ENCODE measurements at places on chromosomes 12 and 14.

- DNase-seq: peak; percentile 47
Measured at GRCh38 chr14:91399868-91400640, 17.6 kb downstream of the CCDC88C start.

- no peak for DNase-seq
Measured at GRCh38 chr12:12892681-12893141, 1.3 kb downstream of the GPRC5A start.

GRCh38 chr12:101931498-101932326 is 54.3 kb downstream of the DRAM1 start:
- DNase-seq: no peak

DNA sequence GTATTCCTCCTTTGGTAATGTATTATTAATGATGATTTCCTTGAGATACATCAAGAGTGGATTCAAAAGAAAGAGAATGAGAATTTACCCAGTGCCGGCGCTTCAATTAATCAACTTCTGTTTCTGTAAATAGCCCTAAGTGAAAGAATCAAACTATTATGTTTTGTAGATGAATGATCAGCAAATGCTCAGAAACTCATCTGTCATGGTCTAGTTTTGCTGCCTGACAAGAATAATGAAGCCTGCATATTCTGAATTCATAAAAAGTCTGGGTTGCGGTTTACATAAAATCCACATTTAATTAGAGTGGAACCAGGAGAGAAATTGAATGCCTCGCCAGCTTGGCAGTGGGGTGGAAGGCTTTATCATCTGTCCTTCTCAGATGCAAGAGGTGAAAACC is 325.3 kb downstream of the GALC start:
- DNase-seq: no peak

- no peak for DNase-seq
Measured at GRCh38 chr12:115632308-115632707, 645.2 kb downstream of the MED13L start.

Measured in hematopoietic multipotent progenitor cell treated with erythropoietin and hydrocortisone succinate and interleukin-3 and kit ligand, for 15 days (in vitro differentiated cells).